ENCODE measurements at places on chromosomes 11 and 22.

- DNase-seq: no peak
Measured at GRCh38 chr11:14422052-14422813, 63.2 kb upstream of the RRAS2 start.

GRCh38 chr22:24066260-24066659 lies 55.2 kb downstream of the CABIN1 start:
- DNase-seq: no peak

DNA sequence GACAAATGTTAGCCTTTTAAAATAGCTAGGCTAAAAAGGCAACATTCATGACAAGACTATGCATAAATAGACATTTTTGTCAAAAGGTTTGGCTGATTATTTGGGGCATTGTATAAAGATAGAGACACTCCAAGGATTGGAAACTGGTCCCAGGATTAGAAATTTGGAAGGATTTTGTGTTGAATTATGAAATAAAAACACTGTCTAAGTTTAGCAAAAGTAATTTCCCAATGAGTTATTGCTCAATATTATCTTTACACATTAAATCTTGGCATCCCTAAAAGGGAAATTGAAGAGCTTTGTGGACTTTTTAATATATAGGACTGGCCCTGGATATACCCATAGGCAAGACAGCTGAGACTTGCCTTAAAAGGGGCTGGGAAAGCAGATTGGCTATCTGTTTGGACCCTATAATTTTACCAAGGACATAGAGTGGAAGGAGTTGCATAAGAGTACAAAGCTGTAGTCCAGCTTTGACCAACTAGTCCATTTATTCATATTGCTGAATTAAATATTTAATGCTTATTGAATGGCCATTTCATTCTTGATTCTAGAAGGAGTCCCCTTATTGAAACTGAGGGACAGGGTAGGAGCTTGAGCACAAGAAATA lies 382.7 kb downstream of the METTL15 start:
- no peak for DNase-seq

GRCh38 chr22:19576460-19577421 lies 52.5 kb upstream of the CLDN5 start:
- peak; percentile 70 for DNase-seq

- DNase-seq: no peak
Measured at GRCh38 chr11:62148271-62148980, 24.6 kb downstream of the INCENP start.

- DNase-seq: no peak
Measured at GRCh38 chr22:32706149-32706548, 95.4 kb upstream of the TIMP3 start.

DNA sequence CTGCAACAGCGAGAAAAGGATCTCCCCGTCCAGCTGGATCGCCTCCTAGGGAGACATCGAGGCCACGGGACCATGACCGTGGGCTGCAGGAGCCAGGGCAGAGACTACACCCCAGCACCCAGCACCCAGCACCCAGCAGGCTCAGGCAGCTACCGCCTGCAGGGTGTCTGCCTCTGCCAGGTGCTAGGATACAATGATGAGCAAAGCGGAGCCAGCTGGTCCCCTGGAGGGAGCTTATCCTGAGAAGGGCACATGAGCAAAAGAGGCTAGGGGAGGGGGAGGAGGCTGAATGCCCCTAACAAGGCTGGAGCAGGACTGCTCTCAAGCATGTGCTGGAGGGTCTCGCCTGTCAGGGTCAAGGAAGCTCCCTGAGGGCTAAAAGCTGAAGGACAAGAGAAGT lies 4.8 kb upstream of the CASTOR1 start:
- no peak for DNase-seq

GRCh38 chr11:34816698-34817213 lies 99.4 kb downstream of the APIP start:
- no peak for DNase-seq

DNA sequence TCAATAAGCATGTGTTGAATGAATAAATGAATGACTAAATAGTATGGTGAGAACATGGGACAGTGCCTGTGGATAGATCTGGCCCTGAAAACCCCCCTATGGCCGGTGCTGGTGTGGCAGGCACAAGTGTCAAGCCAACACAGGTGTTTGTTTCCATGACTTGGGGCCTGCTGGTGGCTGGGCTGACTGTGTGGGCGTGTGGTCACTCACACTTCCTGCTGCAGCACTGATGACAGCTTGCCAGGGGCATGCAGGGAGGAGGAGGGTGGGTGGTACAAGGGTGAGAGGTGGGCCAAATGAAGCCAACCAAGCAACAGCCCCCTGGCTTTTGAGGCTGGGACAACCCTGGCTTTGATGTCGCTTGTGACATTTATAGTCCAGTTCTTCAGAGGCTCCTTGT lies 30.3 kb upstream of the ABCC8 start:
- no peak for DNase-seq

GRCh38 chr22:38802671-38803121 lies 8.8 kb upstream of the DNAL4 start:
- no peak for DNase-seq

GRCh38 chr11:117633976-117634755 lies 162.8 kb downstream of the DSCAML1 start:
- no peak for DNase-seq

DNA sequence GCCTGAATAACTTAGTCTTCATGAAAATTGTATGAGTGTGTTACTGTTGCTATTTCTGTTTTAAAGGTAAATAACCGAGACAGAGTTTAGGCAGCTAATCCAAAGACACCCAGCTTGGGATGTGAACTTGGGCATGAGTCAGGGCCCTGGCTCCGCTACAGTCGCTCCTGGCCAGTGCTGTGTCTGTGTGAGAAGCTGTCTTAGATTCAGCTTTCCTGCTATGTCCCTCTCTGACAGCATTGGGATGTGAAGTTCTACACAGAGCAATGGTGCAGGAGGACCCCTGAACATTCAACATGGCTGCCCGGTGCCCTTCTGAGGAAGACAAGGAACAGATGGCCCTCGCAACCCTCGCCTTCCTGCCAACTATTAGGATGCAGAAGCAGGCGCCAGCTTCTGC lies 49.4 kb downstream of the GALNT18 start:
- DNase-seq: no peak

All from NK-92 treated with Interleukin-12 subunit alpha and Interleukin-12 subunit beta, amount 100 ng/mL, for 24 hours (cell line).